NCI-H460 (cell line): ENCODE measurements at places on chromosomes 5 and 9.

GRCh38 chr9:131187957-131188356 is 62.6 kb downstream of the NUP214 start:
- no peak for DNase-seq

- no peak for DNase-seq
These were observed 282.9 kb downstream of the NFIB start for GRCh38 chr9:14031060-14031414.

GRCh38 chr5:129857116-129857515 is 47.1 kb upstream of the CHSY3 start:
- DNase-seq = no peak

- peak; percentile 45 for DNase-seq
These were observed 45.3 kb downstream of the SLC22A5 start for GRCh38 chr5:132414634-132415378.

DNA sequence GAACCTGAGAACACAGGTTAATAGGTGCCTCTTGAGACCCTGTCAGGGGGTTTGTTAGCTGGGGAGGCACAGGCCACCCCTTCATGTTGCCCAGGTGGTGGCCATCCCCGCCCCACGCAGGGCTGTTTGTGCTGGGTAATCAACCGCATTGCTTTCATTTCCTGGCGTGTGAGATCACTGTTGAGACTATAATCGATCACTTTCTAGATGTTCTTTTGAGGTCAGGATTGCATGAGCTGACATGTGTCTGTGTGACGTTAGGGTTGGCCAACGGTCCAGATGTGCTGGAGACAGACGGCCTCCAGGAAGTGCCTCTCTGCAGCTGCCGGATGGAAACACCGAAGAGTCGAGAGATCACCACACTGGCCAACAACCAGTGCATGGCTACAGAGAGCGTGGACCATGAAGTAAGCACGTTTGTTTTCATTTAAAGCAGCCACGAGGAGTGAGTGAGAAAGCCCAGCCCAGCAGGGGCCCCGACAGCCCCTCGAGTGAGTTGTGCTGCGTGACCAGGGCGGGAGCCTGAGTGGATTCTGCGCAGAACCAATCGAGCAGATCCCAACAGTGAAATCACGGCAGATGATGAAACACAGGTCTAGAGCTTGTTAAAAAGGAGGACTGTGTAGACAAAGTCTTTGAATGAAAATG is 115.0 kb upstream of the CACNA1B start:
- no peak for DNase-seq

GRCh38 chr5:65808251-65808741 is 86.3 kb downstream of the NLN start:
- DNase-seq = no peak

GRCh38 chr9:98642661-98643312 is 65.9 kb downstream of the GABBR2 start:
- no peak for DNase-seq

DNA sequence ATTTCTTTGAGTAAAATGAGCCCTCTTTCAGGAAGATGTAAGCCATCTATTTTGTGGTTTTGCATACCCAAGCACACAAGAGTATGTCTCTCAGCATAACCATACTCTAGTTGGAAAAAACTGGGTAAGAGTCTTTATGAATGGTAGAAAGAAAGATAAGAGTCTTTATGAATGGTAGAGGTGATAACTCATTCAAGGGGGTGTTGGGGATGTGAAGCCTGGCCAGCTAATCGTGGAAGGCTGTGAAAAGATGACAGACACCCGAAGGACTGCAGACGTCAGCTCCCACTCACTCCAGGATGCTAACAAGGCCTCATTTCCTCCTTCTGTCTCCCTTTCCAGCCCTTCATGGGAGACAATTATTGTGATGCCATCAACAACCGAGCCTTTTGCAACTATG is 228.5 kb downstream of the PAPPA start:
- no peak for DNase-seq

DNA sequence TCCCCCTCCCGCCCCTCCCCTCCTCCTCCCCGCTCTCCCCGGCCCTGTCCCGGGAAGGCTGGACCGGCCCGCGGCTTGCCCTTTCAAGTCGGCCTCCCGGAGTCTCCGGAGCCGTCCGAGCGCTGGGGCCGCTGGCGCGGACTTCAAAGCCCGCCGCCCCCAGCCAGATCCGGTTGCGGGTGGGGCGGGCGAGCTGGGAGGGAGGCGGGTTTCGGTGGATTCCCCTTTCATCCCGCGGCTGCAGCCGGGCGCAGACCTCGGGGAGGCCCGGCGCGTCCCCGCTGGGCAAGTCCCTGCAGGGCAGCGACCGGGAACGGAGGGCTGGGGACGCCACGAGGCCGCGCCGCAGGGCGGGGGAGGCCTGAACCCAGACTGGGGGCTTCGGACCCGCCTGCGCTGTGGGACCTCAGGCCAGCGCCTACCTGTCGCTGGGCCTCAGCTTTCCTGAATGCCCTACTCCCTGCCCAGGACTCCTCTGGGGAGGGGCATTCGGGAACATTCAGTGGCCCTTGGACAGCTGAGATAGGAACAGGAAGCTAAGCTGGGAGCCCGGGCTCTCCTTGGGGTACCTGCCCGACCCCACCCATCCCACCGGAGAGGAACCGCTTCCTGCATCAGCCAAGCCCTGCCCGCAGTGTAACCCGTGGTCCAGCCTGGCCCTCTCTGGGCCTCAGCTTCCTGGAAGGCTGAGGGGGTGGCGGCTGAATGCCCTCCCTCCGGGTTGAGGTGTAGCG is 23.4 kb downstream of the C9orf50 start:
- no peak for DNase-seq

- peak; percentile 55 for DNase-seq
These were observed 251.7 kb downstream of the DENND1A start for GRCh38 chr9:123678038-123678877.

DNA sequence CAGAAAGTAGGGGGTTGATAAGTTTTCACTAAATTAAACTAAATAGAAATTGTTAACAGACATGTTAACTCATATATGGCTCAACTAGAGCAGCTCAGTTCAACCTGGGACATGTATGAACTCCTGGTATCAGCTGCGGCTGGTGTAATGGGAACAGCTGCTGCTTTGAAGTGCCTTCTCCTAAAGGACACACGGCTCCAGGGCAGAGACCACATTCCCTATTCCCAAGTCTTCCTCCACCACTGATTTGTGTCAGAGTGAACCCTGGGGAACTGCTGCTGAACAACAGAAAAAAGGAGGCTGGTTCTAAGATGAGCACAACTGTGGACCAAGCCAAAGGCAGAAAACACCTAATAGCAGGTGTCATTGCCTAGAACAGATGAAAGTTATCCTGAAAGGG is 71.1 kb downstream of the MAPKAP1 start:
- DNase-seq = no peak
